T follicular helper cell (primary cell): ENCODE measurements at places on chromosomes 13 and 19.

- DNase-seq = no peak
Measured at GRCh38 chr13:26584713-26585112, 27.2 kb downstream of the WASF3 start.

DNA sequence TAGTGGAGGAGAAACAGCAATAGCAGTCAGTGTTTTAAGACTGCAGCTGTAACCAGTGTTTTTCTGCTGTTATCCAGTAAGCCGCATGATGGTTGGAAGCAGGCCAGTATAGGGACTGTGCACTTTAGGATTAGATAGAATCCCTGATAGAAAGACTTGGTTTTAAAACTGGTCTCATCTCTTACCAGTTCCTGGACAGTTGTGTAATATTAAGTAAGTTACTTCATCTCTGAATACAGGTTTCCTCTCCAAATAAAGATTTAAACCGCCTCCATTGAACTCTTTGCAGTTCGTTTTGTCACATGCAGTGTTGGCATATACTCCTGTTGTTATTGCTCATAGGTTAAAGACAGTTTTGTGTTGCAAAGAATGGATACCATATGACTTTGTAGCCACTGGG, 25.6 kb downstream of the URI1 start:
- no peak for DNase-seq

GRCh38 chr13:57470491-57470890, 161.1 kb upstream of the PCDH17 start:
- DNase-seq = no peak

DNA sequence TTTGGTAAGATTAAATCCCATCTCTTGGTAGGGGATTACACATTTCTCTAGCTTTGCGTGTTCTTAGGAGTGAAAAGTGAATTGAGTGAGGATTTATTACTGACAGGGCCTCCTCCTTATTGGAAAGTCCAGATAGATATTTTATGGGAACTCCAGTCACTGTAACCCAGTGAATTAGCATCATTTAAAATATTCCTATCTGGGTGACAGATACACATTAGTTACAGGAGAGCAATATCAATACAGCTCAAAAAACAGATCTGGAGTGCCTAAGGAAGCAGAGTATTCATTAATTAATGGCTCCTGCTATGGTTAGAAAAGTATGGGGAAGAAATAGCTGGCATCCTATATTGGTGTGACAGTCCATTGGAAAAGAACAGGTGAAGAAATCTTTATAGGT, 248.2 kb downstream of the SLITRK6 start:
- no peak for DNase-seq

GRCh38 chr13:29844441-29844840, 6.0 kb downstream of the UBL3 start:
- no peak for DNase-seq

GRCh38 chr13:42753697-42754096, 27.7 kb upstream of the FAM216B start:
- DNase-seq = no peak

- DNase-seq = no peak
Measured at GRCh38 chr13:106471957-106472543, 63.4 kb downstream of the EFNB2 start.

- DNase-seq = no peak
Measured at GRCh38 chr13:50419896-50420295, 404.7 kb downstream of the KCNRG start.
